GM19239 (cell line): ENCODE measurements at places on chromosomes 4 and X.

DNA sequence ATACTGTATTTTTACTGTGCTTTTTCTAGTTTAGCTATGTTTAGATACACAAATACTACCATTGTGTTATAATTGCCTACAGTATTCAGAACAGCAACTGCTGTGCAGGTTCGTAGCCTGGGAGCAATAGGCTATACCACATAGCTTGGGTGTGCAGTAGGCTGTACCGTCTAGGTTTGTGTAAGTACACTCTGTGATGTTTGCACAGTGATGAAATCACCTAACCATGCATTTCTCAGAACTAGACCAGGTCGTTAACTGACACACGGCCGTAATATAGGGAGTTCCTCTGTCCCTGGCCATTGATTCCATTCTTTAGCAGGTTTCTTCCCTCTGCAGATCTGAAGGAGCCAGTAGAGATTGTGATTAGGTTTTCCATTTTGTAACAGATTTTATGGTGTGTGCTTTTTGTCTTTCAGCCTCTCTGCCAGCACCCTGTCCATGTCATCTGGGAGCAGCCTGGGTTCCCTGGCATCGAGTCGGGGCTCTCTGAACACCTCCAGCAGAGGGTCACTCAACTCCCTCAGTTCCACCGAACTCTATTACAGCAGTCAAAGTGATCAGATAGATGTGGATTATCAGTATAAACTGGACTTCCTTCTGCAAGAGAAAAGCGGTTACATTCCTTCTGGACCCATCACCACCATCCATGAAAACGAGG is 59.5 kb downstream of the CLDN22 start:
- no peak for DNase-seq

DNA sequence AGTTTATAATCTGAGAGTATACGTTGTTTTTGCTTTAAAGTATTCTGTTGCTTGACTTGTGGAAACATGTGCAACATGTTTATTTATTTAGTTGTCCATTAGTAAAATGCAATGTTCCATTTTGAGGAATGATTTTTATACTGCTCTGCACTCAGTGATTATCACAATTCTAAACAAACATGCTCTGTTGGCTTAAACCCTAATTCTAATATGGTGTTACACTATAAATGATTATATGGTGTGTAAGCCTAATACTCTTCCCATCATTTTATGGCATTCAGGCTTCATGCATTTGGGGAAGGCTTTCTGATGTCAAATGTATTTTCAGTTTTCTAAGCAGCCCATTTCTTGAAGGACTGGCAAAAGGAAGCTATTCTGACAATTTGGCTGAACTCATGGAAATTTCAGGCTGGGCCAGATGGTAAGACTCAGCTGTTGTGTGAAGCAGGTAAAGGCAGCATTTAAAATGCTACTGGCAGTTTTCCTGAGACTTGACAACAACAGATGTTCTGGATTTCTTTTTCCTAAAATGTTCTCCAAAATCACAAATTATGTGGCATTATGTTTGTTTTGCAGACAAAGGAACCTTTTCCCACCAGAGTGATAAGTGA is 336.7 kb upstream of the GNPDA2 start:
- DNase-seq: no peak

DNA sequence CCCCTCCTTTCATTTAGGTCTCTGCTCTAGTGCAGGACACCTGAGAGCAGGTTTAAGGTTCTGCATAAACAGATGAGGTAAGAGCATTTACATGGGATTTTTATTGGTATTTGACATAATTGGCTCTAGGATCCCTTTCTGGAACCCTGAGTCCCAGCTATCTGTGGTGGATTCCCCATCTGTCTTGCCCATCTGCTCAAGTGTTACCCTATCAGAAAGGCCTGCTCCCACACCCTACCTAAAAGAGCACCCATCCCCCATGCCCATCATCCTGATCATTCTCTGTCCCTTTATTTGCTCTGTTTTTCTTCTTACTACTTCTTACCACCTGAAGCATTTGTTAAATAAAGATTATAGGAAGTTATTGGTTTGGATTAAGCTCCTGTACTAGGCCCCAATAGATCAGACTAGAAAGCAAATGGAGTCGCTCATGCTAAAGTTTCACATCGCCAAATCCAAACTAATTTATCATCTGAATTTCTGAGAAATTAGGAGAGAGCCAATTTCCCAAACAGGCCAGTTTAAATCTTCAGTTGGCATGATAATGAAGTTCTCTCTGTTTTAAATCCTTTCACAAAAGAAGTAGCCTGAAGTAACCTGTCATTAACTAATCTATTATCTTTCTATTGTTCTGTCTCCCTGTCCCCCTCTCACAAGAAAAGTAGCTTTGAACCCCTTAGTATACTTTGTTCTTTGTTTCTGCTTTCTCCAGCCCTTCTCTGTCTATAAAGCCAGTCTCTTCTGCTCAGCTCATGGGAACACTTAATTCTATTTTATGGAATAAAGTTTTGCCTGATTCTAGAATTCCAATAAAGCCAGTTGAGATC is 178.6 kb downstream of the ZNF674 start:
- DNase-seq: no peak

DNA sequence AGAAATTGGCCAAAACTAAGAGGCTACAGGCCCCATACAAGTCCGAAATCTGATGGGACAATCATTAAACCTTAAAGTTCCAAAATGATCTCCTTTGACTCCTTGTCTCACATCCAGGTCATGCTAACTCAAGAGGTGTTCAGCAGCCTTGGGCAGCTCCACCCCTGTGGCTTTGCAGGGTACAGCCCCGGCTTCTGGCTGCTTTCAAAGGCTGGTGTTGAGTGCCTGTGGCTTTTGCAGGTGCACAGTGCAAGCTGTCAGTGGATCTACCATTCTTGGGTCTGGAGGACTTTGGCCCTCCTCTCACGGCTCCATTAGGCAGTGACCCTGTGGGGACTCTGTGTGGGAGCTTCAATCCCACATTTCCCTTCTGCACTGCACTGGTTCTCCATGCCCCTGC is 329.1 kb upstream of the MAD2L1 start:
- no peak for DNase-seq

GRCh38 chr4:74394476-74395136 is 29.7 kb downstream of the EREG start:
- DNase-seq: no peak

GRCh38 chrX:126552313-126553022 is at the start of gene DCAF12L1:
DCAF12L1 (minus strand) TSS chrX:126552814; CDS start chrX:126552608, 206 bp downstream.
- DNase-seq: no peak

DNA sequence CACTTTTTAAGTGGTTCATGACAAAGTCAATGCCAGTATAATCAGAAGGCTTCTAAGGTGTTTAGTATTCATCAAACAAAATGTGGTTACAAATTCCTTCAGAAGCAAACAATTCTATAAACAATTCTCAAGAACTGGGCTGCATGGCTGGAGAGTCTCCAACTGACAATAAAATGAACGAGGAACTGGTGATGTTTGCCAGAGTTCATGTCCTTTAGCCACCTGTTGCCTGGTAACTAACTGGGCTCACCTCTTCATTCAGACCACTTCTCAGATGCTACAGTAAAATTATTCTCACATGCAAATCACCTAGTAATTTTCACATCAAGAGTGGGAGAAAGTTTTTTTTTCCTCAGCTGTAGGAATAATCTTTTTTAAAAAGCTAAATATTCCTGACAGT is 53.3 kb downstream of the CAMK2D start:
- peak; percentile 5 for DNase-seq

- no peak for DNase-seq
Measured at GRCh38 chr4:38106311-38106710, 146.1 kb downstream of the PTTG2 start.

DNA sequence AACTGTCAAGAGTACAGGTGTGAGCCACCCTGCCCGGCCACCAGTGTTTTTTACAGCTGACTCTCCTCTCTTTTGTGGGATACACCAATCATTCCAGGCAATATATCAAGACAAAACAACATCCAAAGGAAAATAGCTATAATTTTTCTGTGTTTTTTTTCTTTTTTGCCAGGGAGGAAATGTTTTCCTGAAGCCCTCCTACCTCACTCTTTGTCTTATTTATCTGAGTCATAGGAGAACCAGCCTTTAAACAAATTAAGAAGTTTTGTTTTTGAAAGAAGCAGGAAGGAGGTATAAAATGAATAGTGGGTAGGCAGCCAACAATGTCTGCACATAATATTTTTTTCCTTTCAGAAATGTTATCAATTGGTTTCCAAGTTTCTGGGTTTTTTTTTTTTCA is 493.9 kb downstream of the CCSER1 start:
- DNase-seq: no peak

DNA sequence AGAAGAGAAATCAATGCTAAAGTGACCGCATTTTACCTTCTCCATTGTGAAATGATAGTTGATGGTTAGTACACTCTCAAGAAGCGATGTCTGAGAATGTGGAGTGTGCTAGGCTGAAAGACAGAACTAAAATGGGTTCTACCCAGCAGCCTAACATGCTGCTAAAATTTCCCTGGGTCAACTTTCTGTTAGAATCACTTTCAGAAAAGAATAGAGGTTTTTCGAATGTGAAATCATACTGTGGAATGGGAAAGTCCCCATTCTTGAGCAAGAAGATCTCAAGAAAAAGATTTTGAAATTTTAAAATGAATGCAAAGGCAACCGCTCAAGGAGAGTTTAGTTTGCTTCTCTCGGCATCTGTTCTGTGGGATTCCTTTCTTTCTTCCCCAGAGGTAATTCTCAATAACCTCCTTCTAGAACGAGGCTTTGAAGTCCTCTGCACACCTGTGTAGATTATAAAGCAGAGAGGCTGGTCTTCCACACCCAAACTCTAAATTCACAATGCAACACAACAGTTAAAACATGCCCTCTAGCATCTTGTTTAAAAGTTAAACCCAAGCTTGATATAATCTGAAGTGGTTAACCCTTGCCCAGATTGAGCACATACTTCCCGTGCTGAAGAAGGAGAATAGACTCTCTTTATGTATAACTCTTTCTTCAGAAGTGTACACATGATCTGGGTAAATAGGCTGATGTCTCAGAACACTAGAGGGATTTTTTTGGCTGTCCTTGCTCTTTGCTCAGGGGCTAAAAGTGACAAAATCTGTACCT is 208.7 kb upstream of the KLF3 start:
- DNase-seq: no peak

GRCh38 chr4:183100827-183101226 is 1.8 kb downstream of the WWC2 start:
- DNase-seq: no peak

DNA sequence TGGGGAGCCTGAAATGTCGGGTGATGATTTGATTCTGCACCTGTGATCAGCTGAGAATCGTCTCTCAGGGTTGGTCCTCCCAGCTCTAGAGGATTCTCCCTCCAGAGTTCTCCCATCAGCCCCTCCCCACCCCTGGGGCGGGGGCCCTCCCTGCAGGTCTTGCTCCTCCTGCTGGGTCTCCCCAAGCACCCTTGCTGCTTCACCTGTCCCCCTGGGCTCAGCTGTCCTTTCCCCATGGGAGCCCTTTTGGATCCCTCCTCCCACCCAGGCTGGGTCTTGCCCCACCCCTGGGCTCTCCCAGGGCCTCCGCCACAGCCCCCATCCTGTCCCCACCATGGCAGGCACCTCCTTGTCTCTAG is 22.2 kb downstream of the PSAPL1 start:
- DNase-seq: no peak

DNA sequence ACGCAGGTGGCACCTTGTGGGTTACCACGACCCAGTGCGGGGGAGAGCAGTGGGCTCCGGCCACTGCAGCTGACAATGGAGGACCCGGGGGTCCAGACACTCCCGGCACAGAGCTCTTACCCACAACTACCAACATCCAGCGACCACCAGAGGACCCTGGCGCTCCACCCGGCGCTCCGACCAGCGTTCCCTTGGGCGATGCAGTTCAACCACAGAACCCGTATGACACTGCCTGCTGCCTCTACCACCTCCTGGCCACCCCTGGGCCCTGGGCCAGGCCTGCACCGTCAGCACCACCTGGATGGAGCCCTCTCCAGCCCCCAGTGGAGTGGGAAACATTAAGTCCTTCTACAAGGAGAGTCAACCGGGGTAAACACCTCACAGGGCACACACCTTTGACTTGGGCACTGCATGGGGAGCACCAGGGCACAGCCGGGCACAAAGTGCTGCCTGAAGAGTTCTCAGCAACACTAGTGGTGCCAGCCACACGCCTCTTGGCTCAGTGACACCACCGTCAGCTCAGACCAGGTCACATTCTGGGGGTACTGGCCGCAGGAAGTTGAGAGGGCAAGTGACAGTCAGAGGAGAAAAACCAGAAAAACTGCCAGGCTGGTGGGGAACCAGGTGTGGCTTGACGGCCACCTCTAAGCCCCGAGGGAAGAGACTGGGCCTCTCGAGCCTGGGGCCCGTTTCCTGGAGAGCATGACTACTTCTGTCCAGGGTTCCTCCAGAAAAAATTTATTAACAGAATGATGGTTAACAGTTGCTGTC is 2.6 kb downstream of the CTBP1 start:
- peak; percentile 60 for DNase-seq
